ENCODE measurements at places on chromosomes 16 and 17.
A peak's percentile ranks its signal among the peaks of the same experiment; 100 is the strongest.

- no peak for DNase-seq
Observed at GRCh38 chr17:65495122-65496055, 66.1 kb downstream of the AXIN2 start.

DNA sequence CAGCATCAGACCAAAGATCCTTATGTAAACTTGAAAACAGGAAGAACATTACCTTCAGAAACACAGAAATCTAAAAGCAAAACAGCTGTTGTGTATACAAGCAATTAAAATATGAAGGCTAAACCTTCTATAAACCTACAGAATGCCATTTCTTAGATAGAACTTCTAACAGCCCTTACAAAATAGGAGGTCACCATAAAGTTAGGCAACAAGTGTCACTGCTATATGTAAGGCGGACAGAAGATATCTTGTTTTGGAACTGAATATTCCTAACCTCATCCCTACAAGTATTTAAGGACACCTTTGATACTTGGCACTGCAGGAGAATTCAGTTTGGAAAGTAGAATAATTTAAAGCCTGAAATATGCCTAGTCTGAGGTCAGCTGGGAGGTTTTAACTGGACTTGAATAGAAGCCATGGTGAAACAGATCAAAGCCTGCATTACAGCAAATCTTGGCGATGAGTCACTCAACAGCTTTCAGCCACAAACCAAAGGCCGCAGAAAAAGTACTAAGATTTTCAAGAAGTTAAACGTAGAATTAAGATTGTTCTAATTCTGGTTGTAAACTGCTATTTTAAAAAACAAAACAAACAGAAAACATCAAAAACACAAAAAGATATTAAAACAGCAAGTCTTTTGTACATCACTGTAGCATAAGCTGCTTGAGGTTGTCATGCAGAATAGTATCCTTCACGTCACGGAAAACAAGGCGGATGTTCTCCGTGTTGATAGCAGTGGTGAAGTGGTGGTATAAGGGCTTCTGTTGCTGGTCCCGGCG lies 42.7 kb downstream of the GNA13 start:
- no peak for DNase-seq

- DNase-seq: no peak
Observed at GRCh38 chr16:12985516-12985915, 84.1 kb downstream of the SHISA9 start.

GRCh38 chr16:8712589-8713361 lies 38.4 kb downstream of the ABAT start:
- no peak for DNase-seq

- no peak for DNase-seq
Observed at GRCh38 chr17:77120868-77121267, 19.9 kb upstream of the SEC14L1 start.

DNA sequence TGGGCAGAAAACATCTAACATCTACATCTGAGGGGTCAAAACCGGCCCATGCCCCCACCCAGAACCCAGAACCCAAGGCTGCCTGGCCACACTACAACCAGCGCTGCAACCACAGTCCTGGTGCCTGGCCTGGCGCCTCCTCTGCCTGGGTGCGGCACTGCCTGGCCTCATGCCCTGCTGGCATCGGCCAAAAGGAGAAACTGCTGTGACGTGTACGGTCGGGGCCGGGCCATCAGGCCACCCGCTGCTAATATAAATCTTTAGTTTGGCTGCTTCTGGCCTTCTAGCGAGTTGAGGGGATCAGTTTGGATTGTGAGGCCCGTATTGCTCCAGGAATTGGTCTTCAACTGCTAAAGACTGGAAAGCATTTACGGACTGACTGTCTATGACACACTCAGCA lies 22.8 kb downstream of the TMEM204 start:
- DNase-seq: no peak

DNA sequence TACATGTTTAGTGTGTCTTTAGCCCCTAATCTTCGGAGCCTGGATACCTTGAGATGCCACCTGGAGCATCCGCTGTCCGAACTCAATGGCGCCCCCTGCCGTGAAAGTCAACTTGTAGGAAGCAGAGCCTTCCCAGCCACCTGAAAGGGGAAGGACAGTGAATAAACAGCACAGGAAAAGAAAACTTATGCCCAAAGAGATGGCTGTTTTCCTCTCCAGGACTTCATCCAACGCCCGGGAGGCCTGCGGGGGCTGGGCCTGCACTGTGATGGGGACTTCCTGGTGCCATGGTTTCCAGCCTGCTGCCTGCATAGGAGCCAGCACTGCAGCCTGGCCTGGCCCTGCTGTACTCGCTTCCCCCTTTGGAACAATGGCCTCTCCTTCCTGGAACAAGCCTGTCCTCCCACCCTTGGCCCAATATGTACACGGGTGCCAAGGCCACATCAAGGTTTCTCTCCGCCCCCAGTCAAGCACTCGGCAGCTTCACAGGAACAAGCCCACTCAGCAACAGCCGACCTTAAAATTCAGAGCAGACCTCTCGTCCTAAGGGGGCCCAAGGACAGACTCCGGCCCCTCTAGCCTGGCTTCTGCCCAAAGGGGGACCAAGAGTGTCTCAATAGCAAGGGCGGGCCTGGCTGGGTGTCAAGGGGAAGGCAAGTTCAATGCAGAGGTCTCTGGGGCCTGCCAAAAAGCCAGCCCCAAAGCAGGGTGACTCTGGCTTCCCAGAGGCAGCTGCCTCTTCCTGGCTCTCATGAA lies 4.5 kb upstream of the UNC13D start:
- peak; percentile 76 for DNase-seq

DNA sequence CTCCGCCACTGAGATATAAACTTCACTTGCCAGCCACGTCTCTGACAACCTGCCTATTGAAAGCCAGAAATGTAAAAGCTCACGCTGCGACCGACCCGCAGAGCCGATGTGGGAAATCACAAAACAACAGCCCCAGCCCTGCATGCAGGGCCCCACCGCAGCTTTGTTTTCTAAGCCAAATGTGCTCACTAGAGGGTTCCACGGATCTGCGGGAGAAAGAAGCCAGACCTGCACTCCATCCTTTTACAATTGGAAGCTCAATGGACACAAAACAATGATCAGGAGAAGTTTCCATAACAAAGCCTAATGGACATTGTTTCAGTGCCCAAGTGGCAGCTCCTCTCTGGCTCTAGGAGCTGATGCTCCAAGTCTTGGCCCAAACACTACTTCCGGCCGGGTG lies 33.1 kb downstream of the WIPI1 start:
- DNase-seq: no peak

DNA sequence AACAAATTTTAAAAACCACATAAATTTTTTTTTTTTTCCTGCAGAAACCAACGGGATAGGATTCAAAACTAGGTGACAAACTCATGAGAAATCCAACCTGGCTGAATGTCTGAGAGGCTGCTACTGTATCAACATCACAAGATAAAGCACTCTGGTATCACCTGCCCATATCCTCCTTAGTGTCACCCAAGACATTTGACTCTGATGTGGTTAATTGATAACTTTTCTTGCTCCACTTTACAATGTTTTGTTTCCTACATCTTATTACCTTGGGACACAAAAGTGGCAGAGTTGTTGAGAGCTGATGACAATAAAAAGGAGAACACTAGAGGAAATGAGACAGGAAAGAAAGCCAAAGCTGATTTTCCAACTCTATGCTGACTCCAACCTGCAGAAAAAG lies 4.0 kb upstream of the FBXL20 start:
- no peak for DNase-seq

DNA sequence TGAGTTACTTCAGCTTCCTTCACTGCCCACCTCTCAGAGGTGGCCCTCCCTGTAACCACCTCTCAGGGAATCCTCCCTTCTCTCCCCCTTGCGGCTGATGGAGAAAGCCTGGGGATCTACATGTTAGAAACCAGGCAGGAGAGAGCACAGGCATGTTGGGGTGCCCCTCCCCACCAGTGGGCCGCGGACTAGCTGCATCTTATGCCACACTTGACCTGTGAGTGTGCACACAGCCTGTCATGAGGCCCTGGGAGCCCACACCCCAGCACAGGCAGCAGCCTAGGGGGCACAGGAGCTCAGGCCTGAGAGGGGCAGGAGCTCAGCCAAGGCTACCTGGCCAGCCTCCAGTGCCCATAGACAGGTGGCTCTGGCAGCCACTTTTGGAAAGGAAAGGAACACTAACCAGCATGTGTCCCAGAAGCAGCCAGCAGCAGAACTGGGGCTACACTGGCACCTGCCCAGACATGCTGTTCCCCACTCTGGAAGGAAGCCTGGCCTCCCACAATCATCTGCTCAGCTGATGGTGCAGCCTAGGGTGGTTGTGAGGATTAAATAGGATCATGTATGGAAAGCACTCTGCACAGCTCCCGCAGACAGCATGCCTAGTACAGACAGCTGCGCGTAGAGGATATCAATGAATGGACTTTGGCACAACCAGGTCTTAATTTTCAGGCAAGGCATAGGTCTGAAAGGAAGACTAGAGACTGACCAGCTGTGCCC lies 60.5 kb downstream of the TMEM132E start:
- DNase-seq: no peak

GRCh38 chr17:59832883-59833379 lies 59.8 kb downstream of the TUBD1 start:
- no peak for DNase-seq

DNA sequence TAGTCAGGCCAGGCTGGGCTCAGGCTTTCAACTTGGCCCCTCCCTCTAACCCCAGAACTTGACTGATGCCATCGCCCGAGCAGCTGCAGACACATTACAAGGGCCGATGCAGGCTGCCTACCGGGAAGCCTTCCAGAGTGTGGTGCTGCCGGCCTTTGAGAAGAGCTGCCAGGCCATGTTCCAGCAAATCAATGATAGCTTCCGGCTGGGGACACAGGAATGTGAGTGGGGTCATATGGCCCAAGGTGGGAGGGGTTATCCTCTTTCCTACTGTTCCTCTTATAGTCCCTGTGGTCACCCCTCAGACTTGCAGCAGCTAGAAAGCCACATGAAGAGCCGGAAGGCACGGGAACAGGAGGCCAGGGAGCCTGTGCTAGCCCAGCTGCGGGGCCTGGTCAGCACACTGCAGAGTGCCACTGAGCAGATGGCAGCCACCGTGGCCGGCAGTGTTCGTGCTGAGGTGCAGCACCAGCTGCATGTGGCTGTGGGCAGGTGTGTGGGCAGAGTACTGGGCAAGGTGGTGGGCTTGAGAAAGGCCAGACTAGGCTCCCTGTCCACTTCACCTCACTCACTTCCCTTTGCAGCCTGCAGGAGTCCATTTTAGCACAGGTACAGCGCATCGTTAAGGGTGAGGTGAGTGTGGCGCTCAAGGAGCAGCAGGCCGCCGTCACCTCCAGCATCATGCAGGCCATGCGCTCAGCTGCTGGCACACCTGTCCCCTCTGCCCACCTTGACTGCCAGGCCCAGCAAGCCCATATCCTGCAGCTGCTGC lies 2.1 kb upstream of the NRN1L start:
- peak; percentile 96 for DNase-seq

DNA sequence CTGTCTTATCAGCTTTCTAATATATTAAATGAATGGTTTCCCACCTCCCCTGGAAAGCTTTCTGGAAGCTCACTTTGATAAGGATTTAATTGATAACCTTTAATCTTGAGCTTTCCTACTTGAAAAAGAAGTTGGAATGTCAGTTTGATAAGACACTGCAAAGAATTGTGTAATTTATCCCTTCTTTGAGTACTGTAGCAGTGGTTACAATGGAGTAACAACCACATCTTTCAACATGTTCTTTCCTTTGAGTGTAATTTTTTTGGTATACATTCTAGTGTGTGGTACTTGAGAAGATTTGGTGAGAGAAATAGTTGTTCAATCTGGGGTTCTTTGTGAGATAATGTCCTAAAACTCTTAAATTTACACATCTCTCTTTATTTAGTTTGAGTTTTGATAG lies 43.4 kb downstream of the CPD start:
- no peak for DNase-seq

GRCh38 chr17:78905541-78905940 lies 2.5 kb upstream of the CEP295NL start:
- no peak for DNase-seq

- peak; percentile 87 for DNase-seq
Observed at GRCh38 chr17:67993153-67993997, 2.9 kb downstream of the C17orf58 start.

DNA sequence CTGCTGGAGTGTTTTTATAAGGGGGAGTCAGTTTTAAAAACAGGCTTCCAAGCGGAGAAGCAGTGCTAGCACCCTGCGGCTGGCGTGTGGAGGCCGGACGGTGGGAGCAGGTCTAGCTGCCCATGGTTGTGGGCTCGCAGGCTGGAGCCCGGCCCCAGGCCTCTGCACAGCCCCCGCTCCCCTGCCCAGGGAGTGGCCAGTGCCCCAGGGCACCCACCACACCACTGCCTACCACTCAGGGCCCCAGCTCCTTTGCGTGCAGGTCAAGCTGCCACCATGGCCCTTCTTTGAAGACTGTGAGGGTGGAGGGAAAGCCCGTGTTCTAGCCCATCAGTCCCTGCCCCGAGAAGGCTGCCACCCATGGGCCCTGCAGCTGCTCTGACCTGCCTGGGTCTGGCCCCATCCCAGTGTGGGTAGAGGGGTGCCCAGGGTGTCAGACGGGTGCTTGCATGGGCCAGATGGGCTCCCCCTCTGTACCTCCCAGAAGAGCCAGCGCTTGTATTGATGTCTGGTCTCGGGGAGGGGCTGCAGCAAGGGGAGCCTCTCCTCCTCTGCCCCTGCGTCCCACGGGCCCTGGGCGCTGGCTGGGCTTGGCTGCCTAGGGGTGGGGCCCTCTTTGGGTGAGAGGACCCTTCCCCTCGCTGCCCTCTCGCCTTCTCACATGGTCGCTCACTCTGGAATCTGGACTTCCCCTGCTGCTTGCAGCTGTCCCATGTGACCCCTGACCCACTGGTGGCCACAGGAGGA lies 1.5 kb upstream of the NUDT16L1 start:
- DNase-seq: no peak

GRCh38 chr16:77888871-77889270 lies 100.5 kb downstream of the VAT1L start:
- DNase-seq: no peak

GRCh38 chr16:86064431-86065250 lies 165.7 kb downstream of the IRF8 start:
- no peak for DNase-seq

GRCh38 chr17:62388856-62389255 lies 8.5 kb downstream of the EFCAB3 start:
- DNase-seq: peak; percentile 2

DNA sequence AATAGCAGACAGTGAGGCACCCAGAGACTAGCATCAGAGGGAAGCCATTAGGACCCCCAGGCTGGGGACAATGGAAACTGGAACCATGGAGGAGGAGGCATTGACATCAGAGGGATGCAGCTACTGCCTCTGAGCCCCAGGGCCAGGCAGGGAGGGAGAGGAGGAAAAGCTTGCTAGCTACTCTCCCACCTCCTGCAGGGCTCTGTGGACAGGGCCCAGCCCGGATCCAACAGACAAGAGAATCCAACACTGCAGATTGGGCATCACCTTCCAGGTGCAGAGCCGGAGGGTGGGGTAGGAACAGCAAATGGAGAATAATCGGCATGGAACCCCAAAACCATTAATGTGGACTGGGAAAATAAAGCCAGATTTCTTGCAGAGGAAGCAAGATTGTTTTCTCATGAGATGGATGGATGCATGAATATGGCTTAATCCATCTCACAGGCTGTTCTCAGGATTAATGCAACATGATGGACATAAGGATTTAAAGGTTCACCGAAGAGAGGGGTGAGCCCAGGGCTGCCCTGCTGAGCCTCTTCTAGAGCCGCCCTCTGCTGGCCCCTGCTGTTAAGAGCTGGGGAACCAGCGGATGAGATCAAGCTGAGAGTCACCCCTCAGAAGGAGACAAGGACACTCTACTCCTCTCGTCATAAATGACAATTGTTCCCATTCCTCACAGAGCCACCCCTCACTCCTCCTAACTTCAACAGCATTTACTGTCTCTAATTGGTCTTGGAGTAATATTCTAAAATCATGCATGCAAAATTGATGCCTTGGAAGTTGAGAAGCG lies 48.8 kb downstream of the DNAH3 start:
- no peak for DNase-seq

GRCh38 chr17:31415640-31416502 lies 24.4 kb downstream of the RAB11FIP4 start:
- DNase-seq: no peak

All from globus pallidus (tissue), 1 donor.